ENCODE measurements at places on chromosomes 16 and 17.

DNA sequence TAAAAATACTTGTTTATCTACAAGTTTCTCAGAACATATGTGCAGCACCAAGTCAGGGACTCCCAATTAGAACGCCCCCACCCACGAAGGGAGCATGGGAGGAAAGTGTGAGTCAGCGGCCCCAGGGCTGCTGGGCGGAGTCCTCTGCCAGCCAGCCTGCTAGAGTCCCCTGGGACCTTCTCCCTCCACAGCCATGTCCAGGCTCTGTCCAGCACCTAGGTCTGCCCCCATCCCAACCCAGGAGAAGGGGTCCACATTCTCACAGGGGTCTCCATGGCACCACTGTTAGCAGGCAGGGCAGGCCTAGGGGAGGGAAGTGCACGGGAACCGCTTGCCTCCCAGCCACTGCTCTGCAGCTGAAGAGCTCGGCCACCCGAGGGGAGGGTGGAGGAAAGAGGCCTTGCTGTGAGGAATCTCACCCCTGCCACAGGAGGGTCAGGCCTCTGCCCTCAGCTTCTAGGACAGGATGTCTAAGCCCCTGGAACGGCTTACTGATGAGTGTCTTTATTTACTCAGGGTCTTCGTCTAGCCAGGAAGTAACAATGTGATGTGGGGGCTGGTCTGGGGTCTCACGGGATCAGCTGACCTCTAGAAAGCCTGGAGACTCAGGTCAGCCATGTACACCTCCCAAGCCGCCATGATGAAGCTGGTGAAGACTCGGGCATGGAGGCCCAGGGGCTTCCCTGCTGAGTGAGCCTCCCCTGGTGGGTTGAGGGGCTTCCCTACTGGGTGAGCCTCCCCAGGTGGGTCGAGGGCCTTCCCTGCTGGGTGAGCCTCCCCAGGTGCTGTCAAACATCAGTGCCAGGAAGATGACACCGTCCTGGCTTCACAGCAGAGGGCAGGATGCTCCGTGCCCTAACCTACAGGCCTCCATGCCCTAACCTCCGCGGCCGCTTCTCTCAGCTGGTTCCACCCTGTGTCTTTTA, 190.3 kb downstream of the RBFOX3 start:
- no peak for DNase-seq

DNA sequence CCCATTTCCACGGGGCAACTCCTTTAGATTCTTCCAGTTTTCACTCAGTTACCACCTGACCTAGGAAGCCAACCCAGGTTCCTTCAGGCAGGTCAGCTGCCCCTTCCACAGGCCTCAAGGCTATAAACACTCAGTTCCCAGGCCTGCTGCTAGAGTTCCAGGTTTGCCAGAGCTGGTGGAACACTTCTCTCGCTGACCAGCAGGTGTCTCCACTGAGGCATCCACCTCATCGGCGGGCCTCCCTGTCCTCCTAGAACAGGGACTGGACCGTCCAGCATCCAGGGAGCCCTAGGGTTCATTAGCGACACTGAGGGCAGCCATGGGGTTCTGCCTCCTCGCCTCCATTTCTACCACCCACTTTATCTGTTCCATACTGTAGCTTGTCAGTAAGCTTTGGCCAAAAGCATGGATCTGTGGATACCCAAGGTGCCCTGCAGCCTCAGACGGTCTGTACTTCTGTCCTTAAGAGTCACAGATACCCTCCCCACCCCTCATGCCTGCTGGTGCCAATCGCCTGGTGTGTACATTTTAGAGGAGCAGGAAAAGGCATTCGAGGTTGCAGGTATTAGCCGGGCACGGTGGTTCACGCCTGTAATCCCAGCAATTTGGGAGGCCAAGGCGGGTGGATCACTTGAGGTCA, 29.0 kb downstream of the PIMREG start:
- DNase-seq = peak; percentile 33

DNA sequence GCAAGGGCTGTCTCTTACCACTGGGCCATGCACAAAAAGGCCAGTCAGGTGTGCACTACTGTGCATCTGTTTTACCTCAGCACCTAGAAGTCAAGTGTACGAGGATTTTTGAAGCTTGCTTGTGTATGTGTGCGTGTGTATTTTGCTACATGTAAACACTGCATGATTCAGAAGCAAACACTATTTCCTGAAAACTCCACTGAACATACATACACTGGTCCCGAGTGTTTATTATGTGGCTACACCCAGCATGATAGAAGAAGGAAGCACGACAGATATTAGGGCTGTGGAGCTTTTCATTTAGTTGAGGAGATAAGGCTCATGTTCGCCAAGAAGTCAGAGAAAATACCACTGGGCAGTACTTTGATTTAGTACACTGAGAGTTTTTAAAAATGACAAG, 89.2 kb downstream of the ZZEF1 start:
- no peak for DNase-seq

- no peak for DNase-seq
These were observed 72.8 kb upstream of the TOB1 start for GRCh38 chr17:50938821-50939541.

DNA sequence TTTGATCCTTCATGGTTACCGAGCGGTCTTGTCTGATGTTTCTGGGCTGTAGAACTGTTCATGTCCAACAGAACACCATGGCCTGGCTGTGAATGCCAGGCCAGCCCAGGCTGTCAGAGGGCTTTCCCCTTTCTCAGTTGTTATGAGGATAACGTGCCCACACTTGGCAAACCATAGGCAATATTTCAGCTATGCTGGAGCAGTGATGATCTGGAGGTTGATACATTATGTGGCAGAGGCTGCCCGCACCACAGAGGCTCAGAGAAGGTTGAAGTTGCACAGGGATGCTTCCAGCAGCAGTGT, 92.9 kb downstream of the C16orf78 start:
- DNase-seq = no peak

DNA sequence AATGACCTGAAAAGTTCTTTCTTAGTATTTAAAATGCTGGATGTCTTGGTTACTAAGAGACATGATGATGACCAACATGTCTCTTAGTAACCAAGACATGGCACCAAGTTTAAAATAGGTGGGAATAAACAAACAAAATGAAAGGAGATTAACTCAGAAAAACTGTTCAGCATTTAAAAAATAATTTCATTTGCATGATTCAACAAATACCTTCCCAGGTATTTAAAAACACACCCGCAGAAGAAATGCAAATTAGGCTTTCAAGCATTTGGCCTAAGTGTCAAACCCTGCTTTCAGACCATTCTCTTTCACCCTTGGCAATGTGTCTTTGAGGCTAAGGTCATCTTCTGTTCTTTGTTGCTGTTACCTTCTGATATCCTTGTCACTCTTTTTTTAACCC, 91.4 kb upstream of the CORO6 start:
- no peak for DNase-seq

- no peak for DNase-seq
These were observed 941 bp upstream of the MRPS34 start for GRCh38 chr16:1773703-1774447.

DNA sequence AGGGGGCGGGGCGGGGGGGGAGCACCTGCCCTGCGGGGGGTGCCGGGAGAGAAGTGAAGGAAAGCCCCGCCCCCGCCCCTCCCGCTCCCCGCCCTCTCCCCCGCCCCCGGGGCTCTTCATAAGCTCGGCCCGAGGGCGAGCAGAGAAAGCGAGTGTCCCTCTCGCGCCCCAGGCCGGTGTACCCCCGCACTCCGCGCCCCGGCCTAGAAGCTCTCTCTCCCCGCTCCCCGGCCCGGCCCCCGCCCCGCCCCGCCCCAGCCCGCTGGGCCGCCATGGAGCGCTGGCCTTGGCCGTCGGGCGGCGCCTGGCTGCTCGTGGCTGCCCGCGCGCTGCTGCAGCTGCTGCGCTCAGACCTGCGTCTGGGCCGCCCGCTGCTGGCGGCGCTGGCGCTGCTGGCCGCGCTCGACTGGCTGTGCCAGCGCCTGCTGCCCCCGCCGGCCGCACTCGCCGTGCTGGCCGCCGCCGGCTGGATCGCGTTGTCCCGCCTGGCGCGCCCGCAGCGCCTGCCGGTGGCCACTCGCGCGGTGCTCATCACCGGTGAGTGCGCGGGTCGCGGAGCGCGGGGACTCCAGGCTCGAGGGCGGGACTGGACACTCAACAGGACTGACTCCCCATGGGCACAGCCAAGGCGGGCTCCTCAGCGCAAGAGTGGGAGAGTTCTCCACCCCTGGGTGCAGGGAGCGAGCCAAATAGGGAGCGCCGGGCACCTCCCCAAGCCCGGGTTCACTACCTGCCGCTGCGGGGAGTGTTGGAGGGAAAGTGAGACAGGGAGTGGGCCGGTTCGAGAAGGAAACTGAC, at the start of gene HSD11B2:
TSS of gene HSD11B2 (plus strand) at position 145 of the 798 bp plus-strand sequence. CDS start at position 273, 128 bp downstream.
- DNase-seq = no peak

DNA sequence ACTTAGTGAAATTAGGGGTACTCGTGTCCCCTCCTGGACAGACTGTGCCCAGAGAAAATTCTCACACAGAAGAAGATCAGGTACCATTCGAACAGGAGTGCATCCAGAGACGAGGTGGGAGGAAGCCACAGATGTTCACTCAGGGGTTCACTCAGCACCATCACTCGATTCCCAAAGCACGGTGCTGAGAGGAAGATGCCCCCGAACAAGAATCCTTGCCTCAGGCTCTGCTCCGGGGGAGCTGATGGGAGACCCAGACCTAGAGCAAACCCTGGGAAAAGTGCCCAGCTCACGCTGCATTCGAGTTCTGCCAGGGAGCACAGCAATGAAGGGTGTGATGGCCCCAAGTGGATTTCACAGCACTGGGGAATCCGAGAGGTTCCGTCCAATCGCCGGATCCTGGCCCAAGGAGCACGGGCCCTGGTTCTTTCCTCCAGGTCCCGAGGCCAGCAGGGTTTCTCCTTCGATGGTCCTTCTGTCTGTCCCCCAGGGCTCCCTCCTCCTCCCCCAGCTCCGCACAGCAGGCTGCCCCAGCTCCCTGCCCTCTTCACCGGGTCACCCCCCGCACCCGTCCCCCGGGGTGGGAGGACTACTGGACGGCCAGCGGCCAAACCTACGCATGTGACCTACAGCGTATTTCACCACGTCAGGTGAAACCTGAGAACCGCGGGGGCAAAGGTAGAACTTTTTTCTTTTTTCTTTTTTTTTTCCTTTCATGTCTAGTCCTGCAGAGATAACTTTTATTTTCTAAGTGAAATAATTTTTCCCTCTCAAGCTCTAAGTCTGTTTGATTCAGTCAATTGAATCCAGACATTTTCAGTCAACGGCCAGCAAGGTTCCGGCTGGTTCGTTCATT, 10.2 kb upstream of the UBE2I start:
- no peak for DNase-seq

GRCh38 chr16:11094075-11094856, 149.9 kb downstream of the CLEC16A start:
- DNase-seq = no peak

- DNase-seq = no peak
These were observed 23.6 kb downstream of the ALDH3A2 start for GRCh38 chr17:19672009-19672750.

DNA sequence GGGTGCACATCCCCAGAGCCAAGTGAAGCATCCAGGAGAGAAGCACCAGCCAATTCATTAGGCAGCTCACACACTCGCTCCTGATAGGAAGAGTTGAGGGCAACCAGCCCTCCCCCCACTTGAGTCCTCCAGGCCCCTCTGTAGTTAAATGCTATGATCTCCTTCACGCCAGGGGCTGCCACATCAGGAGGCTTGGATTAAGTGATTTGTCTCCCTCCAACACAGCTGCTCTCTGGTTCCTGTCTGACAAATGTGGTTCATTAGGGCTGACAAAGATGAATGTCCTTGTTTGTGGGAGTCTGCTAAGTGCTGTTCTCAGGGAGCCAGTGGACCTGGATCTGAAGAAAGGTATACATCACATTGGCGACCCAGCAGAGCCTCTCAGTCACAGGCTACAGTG, 94.5 kb upstream of the WSCD1 start:
- DNase-seq = no peak

DNA sequence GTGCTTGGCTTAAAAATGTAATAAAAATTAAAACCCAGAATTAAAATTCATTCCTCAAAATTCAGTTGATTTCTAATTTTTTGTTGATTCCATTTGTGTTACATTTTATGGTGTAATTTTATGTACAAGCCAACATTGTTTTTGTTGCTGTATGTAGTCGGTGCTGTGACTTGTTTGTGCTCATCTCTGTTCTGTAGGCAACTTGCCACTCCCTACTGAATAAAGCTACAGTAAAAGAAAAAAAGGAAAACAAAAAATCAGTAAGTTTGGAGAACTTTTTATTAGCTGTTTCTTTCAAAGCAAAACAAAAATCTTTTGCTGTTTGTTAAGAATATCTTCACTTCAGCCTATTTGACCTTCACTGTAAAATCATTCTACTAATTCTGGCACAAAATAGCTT, 44.3 kb downstream of the OMG start:
- no peak for DNase-seq

- no peak for DNase-seq
These were observed 36.2 kb downstream of the KSR1 start for GRCh38 chr17:27492470-27492869.

- DNase-seq = no peak
These were observed 559.3 kb downstream of the MAF start for GRCh38 chr16:79041206-79041605.

DNA sequence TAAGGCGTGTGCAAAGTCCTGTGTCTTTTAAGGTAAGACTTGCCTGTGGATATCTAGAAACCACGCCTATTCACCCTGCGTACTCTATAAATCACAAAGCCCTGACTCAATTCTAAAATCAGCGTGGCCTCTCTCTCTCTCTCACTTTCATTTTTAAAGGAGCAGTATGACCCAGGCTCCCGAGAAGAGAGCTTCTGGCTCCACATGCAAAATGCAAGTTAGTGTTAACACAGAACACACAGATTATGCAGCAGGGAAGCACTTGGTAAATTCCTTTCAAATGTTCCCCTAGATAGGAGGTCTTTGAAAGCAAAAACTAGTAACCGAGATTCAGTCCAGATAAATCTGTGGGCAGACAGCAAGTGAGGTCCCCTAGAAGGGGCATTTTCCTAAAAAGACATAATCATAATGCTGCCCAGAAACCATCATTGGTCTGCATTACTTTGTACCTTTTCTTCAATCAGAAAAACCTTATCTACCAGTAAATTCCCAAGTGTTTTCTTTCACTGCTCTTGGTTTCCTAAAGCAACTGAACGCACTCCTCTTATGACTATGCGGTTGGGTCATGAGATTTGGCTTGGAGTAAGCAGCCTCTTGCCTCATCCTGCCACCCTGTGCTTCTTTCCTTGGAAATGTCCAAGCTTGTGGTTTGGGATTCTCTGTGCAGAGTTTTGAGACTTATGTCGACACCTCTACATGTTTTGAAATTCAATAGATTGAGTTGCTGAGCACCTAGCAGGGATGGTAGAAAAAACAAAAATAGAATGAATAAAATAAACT, 31.7 kb upstream of the KCNJ2 start:
- DNase-seq = peak; percentile 28
